ENCODE measurements at places on chromosomes 11 and 22.

GRCh38 chr11:7418906-7419305 is 66.4 kb upstream of the OLFML1 start:
- DNase-seq = peak; percentile 10

GRCh38 chr11:120012245-120012644 is 125.7 kb downstream of the TRIM29 start:
- DNase-seq = no peak

GRCh38 chr11:64858467-64859263 is 14.2 kb upstream of the CDC42BPG start:
- peak; percentile 45 for DNase-seq

- DNase-seq = no peak
Measured at GRCh38 chr22:24094966-24095365, 83.9 kb downstream of the CABIN1 start.

DNA sequence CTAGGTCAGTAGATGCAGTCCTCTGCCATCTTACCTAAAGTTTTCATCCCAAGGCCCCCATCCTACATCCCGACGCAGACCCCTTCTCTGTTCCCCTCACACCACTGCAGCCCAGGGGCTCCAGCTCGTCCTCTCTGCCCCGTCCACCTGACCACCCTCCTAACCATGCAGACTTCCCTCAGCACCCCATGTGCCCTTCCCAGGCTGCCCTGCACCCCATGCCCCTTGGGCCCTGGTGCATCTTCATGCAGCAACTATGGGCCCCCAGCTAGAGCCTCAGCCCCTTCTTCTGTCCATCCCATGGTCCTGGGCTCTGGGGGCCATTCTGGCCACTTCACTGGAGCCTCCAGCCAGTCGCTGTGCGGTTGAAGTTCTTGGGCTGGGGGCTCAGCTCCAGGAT is 2.9 kb downstream of the PRR33 start:
- DNase-seq = no peak

DNA sequence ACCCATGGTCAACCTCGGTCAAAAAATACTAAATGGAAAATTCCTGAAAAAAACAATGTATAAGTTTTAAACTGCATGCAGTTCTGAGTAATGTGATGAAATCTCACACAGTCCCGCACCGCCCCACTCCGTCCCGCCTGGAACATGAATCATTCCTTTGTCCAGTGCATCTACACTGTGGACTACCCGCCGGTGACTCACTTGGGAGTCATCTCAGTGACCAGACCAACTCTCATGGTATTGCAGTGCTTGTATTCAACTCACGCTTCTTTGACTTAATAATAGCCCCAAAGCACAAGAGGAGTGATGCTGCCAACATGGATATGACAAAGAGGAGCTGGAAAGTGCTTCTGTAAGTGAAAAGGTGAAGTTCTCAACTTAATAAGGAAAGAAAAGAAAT is 48.8 kb downstream of the ARHGAP32 start:
- DNase-seq = peak; percentile 98

- DNase-seq = no peak
Measured at GRCh38 chr22:31141551-31141950, 1.2 kb upstream of the PLA2G3 start.

- DNase-seq = no peak
Measured at GRCh38 chr11:86422371-86422770, 47.7 kb downstream of the CCDC81 start.

- peak; percentile 59 for DNase-seq
Measured at GRCh38 chr11:18578975-18579598, 9.4 kb downstream of the UEVLD start.

- no peak for DNase-seq
Measured at GRCh38 chr11:133104009-133104744, 428.1 kb downstream of the OPCML start.

GRCh38 chr22:25518000-25518663 is 46.3 kb upstream of the GRK3 start:
- no peak for DNase-seq

DNA sequence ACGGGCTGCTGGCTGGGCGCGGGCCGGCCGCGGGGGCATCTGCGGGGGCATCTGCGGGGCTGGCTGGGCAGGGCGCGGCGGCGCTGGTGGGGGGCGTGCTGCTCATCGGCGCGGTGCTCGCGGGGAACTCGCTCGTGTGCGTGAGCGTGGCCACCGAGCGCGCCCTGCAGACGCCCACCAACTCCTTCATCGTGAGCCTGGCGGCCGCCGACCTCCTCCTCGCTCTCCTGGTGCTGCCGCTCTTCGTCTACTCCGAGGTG is 194 bp downstream of the DRD4 start:
- no peak for DNase-seq

GRCh38 chr11:60785136-60785535 is at the start of gene MS4A10:
MS4A10 (plus strand) TSS chr11:60785333; CDS start chr11:60790336, 5,003 bp downstream.
- no peak for DNase-seq

DNA sequence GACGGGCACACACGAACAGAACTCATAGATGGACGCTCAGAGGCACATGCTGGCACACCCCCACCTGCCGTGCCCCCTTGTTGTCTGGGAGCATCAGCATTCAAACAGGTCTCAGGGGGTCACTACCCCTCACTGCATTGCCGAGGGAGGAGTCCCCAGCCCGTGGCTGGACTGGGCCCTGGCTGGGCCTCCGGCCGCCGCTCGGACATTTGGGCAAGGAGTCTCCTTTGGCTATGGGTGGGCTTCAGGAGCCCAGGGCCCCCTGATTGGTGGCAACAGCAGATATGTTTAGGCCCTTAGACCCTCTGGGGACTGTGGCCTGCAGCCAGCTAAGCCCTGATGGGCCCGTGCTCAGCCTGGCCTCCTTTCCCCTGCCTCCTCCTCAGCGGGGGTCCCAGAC is 41.9 kb downstream of the FLRT1 start:
- no peak for DNase-seq

- peak; percentile 16 for DNase-seq
Measured at GRCh38 chr11:86644291-86644690, 28.1 kb downstream of the ME3 start.

GRCh38 chr22:26127126-26127525 is 42.1 kb upstream of the SEZ6L start:
- DNase-seq = peak; percentile 63

DNA sequence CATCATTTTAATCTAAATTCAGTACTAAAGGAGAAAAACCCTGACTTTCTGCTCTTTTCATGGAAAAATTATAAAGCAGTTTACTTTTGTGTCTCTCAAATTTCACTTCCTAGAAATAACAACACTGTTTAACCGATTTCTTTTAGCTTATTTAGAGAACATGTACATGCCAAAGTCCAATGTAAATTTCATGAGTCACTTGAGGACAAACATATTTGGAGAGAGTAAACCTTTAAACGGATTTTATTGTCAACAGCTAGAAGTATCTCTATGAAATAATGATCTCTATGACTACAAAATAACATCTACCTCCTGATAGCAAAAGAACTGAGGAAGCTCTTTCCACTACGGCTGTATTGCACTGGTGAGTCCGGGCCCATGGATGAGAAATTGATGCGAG is 46.3 kb upstream of the SLC22A25 start:
- no peak for DNase-seq

- DNase-seq = peak; percentile 92
Measured at GRCh38 chr22:19568337-19569275, 44.4 kb upstream of the CLDN5 start.

DNA sequence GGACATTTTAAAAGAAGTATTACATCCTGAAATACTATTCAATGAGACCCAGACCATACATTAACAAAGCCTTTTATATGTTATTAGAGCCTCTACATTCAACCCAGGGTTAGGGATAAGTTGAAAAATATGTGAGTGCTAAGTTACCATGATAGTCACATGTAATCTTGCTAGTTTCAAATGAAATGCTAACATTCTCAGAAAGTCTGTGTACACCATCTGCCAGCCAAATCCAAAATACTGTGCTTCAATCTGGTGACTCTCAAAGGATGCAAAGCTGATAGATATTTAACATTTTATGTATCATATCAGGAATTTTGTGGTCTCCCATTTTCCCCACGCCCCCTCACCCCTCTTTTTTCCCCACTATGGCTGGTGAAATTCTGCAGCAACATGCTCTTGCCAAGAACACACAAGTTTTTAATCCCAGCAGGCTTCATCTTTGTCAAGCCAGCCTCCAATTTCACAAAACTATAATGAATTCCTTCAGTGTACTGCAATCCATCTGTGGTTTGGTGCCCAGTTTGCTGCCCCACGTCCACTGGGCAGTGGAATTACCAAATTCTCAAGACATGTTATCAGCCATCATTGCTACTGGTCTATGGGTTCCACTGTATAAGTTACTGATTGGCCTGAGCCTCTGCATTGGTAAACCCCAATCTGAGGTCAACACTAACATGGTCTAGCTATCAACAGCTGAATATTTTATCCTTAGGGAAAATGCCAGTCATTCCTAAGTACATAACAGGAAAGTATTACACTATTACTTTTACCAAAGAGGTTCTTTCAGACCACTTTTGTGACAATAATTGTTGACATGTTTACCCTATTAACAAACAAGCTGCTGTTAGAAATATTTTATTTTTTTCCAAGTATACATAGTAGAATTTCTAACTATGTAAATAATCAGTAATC is 1.5 kb upstream of the PICALM start:
- peak; percentile 70 for DNase-seq

DNA sequence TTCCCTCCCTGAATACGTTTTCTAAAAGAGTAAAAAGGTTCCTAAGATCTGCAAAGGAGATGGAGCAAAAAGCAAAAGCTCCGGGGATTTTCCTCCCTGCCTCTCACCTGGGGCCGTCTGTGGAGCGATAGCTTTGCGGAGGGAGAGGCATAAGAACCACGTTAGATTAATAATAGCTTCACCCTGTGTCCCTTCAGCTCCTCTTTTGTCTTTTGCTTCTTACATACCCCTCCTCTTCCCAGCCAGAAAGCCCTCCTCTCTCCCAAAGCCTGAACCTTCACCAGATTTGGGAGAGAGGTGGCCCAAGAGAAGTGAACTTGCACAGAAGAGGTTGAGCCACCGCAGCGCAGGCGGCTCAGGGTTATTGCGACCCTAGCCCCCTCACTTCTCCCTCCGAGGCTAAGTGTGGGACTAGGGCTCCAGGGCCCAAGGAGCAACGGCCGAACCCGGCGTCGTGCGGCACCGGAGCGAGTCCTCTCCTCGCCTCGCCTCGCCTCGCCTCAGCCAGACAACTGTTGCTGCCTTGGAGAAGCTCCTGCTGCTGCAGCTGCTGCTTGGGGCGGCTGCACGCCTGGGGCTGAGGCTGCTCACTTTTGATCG is 97.6 kb upstream of the HSD17B12 start:
- no peak for DNase-seq

DNA sequence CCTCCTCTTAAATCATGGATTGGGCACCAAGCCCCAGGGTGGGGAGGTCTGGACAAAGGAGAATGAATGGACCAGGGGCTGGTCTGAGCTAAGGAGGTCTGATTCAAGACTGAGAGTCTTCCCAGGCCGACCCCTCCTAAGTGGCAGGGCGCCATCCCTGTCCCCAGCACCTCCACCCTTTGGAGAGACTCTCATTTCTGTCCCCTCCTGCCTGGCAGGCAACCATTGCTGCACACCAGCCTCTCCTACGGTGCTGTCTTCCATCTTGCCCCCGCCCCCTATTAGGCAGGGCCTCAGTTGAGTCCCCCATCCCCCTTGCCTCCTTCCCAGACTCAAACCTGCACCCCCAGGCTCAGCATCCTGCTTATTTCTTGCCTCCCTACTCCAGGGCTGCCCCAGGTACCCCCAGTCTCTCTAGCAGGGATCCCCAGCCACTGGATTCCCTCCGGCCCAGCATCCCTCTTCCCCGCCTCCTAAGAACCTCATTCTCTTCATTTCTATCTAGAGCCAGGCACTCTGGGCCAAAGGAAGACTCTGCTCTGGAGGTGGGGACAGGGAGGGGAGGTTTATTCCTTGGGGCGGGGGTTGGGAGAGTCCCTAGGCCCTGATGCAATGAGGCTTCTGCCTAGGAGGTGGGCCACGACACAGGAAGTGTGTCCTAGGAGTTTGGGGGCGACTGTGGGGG is 1.7 kb upstream of the RCOR2 start:
- no peak for DNase-seq

GRCh38 chr11:1162491-1163311 is 4.9 kb downstream of the MUC5AC start:
- no peak for DNase-seq

GRCh38 chr11:119776031-119776636 is 47.1 kb upstream of the NECTIN1 start:
- DNase-seq = no peak

- DNase-seq = peak; percentile 47
Measured at GRCh38 chr11:43738600-43739409, 58.3 kb downstream of the HSD17B12 start.

DNA sequence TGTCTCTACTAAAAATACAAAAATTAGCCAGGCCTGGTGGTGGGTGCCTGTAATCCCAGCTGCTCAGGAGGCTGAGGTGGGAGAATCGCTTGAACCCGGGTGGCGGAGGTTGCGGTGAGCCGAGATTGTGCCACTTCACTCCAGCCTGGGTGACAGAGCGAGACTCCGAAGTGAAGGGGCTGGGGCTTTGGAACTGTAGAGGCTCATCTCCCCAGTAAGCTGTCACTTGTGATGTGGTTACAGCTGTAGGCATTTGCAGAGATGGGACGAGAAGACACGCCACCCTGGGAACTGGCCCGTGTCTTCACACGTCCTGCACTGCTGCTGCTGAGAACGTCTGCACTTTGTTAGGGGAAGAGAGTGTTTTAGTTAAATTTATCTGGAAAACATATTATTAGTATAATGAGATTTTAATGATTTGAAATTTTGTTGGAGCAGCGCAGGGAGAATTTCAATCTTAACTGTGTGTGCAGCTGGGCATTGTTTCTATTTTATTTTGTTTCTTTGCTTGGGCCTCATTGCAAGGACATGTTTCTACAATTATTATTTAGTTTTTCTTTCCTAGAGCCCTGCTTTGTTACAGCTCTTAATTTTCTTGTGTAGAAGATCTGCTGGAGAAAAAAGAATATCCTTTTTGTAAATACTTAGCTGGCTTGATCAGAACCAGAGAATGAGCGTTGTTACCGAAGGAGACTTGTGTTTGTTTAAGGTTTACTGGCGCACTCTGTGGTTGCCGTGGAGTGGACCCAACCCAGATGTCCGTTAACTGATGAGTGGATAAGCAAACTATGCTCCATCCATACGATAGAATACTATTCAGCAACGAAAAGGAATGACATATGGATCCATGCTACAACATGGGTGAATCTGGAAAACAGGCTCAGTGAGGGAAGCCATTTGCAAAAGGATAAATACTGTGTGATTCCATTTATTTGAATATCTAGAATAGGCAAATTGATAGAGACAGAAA is 18.4 kb downstream of the PARVB start:
- DNase-seq = no peak

DNA sequence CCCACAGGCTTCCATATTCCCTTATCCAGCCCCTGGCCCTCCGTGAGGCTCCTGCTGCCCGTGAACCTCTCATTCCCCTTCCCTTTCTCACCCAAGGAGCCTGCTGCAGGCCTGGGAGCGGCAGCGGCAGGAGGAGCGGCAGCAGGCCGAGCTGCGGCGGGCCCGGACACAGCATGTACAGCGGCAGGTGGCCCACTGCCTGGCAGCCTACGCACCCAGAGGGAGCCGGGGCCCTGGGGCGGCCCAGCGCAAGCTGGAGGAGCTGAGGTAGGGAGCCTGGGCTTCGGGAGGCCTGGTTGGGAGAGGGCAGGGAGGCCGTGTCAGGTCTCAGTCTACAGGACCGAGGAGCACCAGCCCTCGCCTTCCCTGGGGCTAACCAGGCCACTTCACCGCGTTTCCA is 8.1 kb upstream of the SART1 start:
- DNase-seq = no peak

- no peak for DNase-seq
Measured at GRCh38 chr22:44444341-44445306, 53.4 kb downstream of the RTL6 start.

- no peak for DNase-seq
Measured at GRCh38 chr11:63343130-63343529, 26.5 kb upstream of the SLC22A9 start.

- peak; percentile 96 for DNase-seq
Measured at GRCh38 chr11:102345904-102346303, 1.1 kb upstream of the BIRC2 start.
